Omental fat pad (tissue), 4 donors: ENCODE measurements at places on chromosomes 1 and 21. TPM values are rescaled to one million over a fixed set of nuclear protein-coding genes. Genes with fewer than 3 reads are reported as not detected.

NPPB gene
- total RNA-seq = not detected

LAX1 gene
- 0.19 TPM for total RNA-seq

FCRL5 gene
- 0.24 TPM for total RNA-seq

RSPO1 gene
- 13.5 TPM for total RNA-seq

WNT4 gene
- total RNA-seq = 0.28 TPM

ATP1B1 gene
- 20.2 TPM for total RNA-seq

IGSF5 gene
- not detected for total RNA-seq

CCDC17 gene
- 8.4 TPM for total RNA-seq

SPRR3 gene
- total RNA-seq = not detected

ATP1A2 gene
- 45.5 TPM for total RNA-seq

ASCL5 gene
- not detected for total RNA-seq

- no peak for DNase-seq
Measured at GRCh38 chr1:155075535-155075934, 3.1 kb upstream of the EFNA3 start.

- no peak for DNase-seq
Measured at GRCh38 chr1:185632659-185633423, 101.3 kb upstream of the HMCN1 start.

- DNase-seq = no peak
Measured at GRCh38 chr1:230263568-230264195, 162.4 kb downstream of the PGBD5 start.

DNA sequence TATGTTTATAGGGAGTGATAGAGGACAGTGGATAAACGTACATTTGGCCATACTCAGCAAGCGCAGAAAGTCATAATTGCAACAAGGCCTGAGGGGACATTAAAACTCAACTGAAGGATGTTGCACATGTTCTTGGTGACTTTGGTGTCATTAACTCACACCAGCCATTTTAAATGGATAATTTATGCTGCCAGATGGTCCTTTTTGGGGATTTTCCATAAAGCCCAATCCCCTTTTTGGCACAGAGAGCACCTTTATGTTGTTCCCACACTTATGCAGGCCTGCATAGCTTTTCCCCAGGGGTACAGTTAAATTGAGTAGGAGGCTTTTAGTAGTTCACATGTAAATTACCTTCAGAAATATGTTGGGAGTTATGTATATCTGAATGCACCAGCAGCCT is 279.6 kb downstream of the NFIA start:
- no peak for DNase-seq

GRCh38 chr1:206507284-206508129 is at the start of gene RASSF5:
Gene RASSF5 (plus strand): TSS chr1:206507531. CDS start chr1:206507603, 72 bp downstream.
- peak; percentile 70 for DNase-seq

DNA sequence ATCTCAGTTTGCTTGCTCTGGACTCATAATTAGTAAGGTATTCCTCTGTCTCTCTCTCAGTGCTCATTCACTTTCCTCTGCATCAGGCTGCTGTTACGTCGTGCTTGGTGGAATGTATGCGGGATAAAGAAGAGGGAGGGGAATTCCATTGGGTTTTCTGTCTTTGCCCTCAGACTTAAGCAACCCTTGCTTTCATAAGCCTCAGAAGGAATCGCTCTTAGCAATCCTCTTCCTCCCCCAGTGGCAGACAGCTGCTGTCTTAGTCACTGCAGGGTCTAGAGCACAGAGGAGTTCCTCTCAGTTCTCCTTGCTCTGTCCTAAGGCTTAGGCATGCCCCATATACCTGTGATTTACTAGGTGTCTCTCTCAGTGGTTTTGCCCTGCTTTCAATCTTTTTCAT is 19.1 kb upstream of the NTMT2 start:
- DNase-seq = no peak

DNA sequence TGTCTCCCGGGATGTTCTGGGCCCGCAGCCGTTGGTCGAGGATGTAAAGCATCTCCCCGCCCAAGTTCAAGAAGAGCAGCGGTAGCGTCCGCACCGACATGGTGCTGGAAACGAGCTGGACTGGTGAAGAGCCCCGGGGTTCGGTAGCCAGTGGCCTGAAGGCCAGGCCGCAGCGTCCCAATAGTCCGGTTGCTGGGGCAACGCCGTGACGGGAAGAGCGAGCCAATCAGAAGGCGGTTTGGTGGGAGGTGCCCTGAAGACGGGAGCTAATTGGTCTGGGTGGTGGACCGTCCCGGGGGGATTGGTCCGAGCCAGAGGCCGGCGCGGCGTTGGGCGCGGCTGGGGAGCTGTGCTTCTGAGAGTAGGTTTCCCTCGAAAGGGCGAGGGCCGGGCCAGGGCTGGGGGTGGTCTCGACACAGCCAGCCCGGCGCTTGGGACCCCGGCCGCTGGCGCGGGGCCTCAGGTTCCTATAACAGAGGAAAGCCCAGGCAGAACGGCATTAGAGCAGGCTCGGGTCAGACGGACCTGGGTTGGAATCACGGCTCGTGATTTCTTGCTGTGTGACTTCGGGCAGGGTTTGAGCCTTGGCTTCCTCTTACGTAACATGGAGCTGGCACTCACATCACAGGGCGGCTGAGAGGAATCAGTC is at the start of gene OSCP1:
TSS of gene OSCP1 (minus strand) at position 182 of the 649 bp plus-strand sequence. CDS start at position 100, 82 bp downstream.
- DNase-seq = peak; percentile 90

- DNase-seq = no peak
Measured at GRCh38 chr1:8092657-8093056, 66.5 kb upstream of the ERRFI1 start.

- DNase-seq = no peak
Measured at GRCh38 chr1:219383281-219383680, 209.6 kb downstream of the LYPLAL1 start.

GRCh38 chr1:160773093-160773492 is 22.9 kb upstream of the LY9 start:
- DNase-seq = no peak

GRCh38 chr1:118989006-118989815 is 1.1 kb upstream of the TBX15 start:
- no peak for DNase-seq

- DNase-seq = no peak
Measured at GRCh38 chr21:42476388-42477331, 19.4 kb downstream of the RSPH1 start.

- no peak for DNase-seq
Measured at GRCh38 chr1:147171399-147172167, 687 bp downstream of the PRKAB2 start.

DNA sequence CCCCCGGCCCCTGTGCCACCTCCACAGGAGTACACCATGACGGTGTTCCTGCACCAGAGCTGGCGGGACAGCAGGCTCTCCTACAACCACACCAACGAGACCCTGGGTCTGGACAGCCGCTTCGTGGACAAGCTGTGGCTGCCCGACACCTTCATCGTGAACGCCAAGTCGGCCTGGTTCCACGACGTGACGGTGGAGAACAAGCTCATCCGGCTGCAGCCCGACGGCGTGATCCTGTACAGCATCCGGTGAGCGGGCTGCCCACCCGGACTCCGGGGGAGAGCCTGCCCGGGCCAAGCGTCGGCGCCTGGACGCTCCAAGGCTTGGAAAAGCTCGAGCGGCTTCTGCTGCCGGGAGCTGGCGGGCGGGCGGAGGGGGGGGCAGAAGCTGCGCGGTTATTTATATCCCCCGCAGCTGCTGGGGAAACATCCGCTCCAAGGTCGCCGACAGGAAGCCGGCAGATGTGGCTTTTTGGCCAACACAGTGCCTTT is 6.4 kb downstream of the GABRD start:
- no peak for DNase-seq

DNA sequence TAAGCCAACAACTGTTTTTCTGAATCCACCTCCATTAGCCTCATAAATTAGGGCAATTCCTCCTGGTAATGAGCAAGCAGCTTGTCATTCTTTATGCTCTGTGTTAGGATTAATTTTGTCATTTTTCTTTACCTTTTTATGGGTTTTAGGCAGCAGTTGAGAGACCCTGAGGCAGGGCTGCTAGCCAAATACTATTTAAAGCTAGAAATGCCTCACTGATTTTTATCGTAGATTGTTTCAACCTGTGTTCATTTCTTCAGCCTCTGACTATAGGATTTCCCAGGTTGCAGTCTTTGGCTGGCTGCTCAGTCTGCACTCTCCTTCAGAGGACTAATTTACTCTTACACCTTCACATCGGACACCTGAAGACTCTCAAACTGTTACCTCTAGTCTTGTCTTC is 61.9 kb upstream of the RABGAP1L start:
- DNase-seq = no peak

DNA sequence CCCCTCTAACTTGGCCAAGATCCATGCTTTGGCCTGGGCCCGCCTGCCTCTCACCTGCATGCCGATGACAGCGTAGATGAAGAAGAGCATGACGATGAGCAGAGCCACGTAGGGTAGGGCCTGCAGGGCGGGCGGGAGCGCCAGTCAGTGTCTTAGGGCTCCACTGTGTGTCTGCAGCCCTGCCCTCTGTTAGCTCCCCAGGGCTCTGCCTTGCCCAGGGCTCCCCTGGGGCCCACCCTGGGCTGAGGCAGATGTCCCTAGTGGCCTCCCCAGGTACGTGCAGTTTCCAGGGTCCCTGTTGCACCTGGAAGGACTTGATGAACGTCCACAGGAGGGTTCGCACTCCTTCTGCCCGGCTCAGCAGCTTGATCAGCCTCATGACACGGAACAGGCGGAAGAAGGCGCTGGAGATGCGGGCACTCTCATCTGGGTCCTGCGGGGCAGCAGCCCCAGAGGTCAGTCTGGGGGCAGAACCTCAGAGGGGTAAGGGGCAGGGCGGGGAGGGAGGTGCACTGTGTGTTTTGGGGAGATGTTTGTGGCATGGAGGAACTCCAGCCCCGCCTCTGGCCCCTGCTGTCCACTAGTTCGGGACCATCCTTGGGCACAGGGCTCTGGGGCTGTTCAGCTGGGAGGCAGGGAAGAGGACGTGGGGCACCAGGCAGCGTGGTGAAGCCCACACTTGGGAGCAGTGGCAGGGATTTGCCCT is 29.8 kb upstream of the KIF21B start:
- DNase-seq = no peak

DNA sequence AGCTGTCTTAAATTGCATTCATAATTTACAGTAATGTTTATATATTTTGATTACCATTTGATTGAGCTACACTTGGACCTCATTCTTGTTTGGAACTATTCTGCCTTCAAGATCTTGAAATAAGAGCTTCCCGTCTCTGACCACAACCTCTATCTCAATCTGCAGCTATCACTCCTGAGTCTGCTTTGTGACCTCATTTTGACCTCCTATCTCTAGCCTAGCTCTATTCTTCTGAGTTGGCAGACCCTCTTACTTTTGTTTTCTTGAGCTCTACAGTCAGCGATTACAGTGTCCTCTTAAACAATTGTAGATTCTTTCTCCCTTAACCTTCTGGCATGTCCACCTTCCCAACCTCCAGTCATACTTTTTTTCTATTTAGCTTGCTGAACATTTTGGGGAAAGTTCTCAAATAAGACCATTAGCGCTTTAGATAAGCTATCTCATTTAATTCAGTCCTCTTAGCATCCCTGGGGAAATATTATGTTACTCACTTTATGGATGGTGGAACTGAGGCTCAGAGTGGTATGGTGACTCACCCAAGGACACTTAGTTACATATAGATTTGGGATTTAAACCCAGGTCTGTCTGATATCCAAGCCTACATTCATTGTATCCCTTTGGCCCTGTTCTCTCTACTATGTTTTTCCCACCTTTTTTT is 19.1 kb downstream of the RPAP2 start:
- DNase-seq = no peak

DNA sequence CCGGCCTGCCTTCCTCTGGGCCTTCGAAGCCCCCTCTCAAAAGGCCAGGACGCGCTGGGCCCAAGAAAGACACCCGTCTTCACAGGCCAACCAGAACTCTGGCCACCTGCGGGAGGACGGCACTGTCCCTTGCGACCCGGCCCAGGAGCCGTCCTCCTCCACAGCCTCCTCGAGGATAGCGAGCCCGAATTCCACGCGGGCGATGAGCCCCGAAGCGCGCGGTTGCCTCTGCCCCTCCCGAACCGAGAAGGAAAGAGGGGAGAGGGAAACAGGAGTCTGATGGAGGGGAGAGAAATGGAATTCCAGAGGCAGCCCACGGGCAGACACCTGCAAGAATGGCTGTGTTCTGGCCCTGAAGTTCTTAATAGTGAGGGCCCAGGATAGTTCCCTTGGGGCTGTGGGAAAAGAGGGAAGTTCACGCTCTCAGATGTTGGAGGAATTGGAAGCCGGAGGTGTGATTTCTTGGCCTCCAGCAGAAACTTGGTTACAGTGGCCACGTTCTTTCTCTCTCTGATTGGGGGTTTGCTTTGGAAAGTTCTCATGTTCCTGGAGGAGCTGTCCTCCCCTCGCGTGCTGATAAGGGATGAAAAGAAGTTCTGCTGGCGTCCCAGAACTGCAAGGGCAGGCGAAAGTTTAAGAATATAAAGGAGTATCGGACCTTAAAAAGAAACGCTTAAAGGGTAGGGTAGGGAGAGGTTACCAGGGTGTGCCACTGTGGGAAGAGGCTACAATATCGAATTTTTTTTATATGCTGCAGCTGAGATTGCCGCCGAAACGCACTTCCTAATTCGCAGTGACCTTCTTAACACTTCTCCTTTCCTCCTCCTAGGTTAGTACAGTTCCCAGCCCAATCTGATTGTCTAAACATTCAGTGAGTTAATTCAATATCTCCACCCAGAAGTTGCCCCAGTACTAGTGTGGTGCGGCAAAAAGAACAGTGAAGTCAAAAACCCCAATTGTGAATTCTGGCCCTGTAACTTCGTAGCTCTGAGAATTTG is 5.8 kb upstream of the SLC44A5 start:
- no peak for DNase-seq

DNA sequence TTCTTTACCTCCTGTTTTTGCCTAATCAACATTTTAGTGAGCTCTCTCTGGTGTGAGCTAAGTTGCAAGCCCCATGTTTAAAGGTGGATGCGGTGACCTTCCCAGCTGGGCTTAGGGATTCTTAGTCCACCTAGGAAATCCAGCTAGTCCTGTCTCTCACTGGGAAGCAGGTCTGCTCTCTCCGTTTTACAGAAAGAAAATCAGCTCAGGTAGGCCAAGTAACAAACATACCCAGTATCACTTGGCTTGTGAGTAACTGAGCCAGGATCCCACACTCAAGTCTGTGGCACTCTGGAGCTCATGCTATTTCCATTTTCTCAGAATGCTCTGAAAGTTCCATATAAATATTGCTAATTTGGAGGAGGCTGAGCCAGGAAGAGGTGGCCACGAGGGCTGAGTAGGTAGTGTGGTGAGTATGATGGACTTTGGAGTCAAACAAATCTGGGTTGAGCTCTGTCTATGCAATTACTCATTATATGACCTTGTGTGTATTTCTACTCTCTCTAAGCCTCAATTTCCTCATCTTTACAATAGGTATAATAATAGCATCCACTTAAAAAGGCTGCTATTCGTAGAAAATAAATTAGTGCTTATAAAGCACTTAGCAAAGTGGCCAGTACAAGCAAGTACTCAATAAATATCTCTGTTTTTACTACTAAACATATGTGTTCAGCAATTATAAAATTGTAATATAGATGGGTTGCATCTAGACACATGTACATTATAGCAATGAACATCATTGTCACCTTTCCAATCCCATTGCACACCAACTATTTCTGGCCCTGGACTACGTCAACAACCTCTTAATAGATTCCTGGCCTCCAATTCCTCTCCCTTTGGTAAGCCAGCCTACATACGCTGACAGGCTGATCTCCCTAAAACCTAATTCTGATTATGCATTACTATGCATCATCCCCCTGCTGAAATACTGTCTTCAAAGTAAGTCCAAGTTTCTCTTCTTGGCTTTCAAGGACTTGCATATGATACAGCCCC is 32.7 kb upstream of the DHCR24 start:
- no peak for DNase-seq
